Stimulated activated CD8-positive, alpha-beta memory T cell treated with anti-CD3 and anti-CD28 coated beads, Interleukin-2, amount 100 ng/mL, for 1 hour (primary cell): ENCODE measurements at places on chromosomes 11 and 22.

DNA sequence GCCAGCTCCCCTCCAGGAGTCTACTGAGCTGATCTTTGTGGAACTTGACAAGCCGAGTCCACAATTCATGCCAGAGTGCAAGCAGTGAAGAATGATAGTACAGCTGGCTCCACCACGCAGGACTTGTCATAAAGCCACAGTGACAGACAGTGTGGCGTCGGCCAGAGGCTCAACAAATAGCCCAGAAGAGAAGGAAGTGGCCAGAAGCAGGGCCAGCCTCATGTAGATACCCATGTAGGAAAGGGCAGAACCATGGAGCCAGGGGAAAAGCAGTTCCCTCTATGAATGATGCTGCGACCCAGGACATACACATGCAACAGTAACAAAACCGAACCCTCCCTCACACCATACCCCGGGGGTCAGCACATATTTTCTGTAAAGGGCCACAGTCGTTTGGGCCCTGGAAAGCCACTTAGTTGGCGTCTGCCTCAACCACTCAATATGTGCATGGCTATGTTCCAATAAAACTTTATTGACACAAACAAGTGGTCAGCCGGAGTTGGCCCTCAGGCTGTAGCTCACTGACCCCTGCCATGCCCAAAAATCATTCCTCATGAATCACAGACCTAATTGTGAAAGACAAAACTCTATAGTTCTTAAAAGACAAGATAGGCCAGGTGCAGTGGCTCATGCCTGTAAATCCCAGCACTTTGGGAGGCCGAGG lies 161.4 kb downstream of the BRD1 start:
- no peak for DNase-seq

DNA sequence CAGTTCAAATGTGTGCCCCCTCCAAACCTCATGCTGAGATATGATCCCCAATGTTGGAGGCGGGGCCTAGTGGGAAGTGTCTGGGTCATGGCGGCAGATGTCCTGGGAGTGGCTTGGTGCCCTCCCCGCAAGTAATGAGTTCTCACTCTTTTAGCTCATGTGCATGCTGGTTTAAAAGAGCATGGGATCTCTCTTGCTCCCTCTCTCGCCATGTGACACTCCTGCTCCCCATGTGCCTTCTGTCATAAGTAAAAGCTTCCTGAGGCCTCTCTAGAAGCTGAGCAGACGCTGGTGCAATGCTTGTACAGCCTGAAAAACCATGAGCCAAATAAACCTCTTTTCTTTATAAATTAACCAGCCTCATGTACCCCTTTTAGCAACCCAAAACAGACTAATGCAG lies 98.8 kb downstream of the SGSM3 start:
- no peak for DNase-seq

GRCh38 chr22:50694766-50695420 lies 22.3 kb downstream of the SHANK3 start:
- no peak for DNase-seq

DNA sequence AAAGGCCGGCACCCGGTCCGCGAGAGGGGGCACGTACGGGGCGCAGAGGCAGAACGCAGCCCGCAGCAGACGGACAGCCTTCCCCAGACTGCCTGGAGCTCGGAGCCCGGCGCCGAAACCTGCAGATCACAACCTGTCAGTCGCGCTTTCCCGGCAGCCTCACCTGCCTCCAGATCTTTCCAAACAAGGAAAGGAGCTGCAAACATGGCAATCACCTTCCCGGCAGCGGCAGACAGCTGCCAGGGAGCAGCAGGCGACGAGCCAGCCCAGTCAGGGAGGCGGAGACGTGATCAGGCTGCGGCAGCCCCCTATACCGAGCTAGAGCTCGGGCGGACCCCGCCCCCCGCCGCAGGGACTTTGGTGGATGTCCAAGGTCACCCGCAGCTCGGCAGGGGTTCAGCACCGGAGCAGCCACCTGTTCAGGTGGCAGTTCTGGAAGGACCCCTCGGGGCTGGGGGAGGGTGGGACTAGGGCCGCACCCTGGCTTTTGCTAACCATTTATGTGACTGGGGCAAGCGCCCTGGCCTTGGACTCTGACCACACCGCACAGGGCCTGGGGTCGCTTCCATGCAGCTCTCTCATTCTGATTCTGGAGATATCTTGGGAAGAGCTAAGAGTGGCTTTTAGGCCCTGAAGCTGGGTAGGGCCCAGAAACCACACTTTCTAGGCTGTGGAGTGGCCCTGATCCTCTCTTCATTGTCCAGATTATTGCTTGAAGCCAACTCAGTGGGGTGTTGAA lies 143.8 kb downstream of the NECTIN1 start:
- DNase-seq = no peak

DNA sequence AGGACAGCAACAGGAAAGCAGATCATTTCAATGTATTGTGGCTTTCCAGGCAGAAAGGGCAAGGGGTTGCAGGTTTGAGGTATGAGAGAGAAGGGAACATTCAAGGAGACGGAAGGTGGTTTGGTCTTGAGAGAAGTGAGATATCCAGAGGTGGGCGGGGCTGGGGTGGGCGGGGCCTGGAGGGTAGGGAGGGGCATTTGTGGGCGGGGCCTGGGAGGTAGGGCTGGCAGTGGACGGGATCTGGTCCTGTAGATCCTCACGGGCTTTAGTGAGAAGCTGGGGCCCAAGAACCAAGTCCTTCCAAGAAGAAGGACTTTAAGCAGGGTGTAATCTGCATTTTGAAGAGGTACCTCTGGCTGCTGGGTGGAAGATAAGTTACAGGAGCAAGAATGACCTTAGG lies 199.2 kb downstream of the MN1 start:
- no peak for DNase-seq

DNA sequence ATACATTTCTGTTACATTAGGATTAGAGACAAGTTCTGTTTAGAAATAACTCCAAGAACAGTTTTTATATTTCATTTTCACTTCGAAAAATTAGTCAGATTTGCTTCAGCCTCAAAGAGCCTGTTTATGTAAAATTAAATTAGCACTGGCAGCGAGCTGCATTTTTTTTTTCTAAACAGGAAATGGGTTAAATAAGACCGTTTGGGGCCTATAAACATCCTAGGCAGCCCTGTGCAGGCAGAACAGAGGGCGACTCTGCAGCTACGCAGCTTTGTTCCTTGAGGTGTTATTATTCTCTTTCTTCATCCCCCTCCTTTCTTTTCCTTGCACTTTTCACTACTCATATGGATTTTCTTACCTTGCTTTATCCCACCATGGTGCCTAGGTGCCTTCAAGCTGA lies 48.7 kb downstream of the CWC15 start:
- DNase-seq = no peak

DNA sequence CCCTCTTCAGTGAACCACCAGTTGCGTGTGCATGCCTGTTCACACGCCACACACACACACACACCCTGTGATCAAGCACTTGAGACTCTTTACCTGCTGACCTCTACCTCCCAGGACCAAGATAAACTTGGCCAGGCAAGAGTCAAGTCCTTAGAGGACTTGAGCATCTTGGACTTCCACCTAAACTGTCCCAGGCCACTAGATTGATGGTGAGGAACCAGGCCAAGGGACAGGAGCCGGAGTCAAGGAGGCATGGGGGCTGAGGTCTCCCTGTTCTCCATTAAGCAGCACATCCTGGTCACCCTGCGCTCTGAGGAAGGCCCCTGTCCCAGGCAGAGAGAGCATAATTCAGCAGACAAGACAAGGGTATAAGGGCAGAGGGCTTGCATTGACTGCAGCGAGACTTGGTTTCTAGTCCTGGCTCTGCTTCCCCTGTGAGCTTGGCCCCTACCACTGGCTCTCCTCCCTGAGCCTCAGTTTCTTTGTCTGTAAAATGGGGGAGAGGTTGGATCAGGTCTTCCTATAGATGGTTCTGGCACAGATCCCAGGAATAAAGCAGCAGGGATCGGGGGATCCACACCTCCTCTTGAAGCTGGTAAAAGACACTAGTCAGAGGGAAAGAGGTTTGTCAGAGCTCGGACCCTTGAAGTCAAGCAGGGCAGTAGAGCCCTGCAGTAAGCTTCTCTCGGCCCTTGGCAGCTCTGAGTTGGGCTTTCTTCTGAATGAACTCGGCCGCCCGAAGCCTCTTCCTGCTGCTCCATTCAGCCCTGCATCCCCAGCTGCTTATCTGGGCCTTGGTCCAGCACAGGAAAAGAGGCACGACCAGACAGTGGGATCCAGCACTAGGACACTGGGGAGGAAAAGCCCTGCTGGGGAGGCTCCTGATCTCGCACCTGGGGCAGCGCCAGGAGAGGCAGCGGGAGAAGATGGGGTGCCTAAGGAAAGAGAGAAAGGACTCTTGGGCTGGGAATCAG lies 2.0 kb downstream of the CREB3L1 start:
- no peak for DNase-seq
